Activated naive CD8-positive, alpha-beta T cell treated with anti-CD3 and anti-CD28 coated beads for 36 hours (primary cell): ENCODE measurements at places on chromosomes 2 and 18. TPM values are rescaled to one million over a fixed set of nuclear protein-coding genes. Genes with fewer than 3 reads are reported as not detected.

CXCR1 gene
- total RNA-seq = not detected

DNA sequence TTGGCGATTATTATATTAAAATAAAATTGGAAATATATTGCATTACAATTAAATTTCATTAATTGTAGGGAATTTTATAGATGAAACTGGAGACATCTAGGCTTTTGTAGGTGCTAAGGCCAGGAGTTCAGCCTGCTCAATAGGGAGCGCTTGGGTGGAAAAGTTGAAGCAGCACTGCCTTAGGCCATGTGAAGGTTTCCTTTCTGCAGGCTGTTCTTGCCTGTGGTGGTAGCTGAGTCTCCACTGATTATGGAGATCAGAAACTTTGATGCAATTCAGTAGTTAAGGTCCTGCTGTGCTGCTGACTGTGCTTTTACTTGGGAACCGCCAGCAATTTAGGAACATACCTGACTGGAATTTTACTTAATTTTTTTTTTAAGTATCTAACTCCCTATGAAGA lies 179.9 kb upstream of the BOD1L2 start:
- DNase-seq = no peak
- H3K4me3 ChIP-seq = no peak overlapping the region
- H3K36me3 ChIP-seq = peaks cover 10% of the 10 kb centered on the region
- H3K4me1 ChIP-seq = no peaks in the 10 kb centered on the region

CENPA gene
- total RNA-seq = 34.4 TPM

GAL3ST2 gene
- total RNA-seq = not detected

PSTPIP2 gene
- 21.6 TPM for total RNA-seq

GRCh38 chr18:26477828-26478466 lies 70.4 kb downstream of the KCTD1 start:
- no peaks in the 10 kb centered on the region for H3K4me1 ChIP-seq

DNER gene
- not detected for total RNA-seq

DNA sequence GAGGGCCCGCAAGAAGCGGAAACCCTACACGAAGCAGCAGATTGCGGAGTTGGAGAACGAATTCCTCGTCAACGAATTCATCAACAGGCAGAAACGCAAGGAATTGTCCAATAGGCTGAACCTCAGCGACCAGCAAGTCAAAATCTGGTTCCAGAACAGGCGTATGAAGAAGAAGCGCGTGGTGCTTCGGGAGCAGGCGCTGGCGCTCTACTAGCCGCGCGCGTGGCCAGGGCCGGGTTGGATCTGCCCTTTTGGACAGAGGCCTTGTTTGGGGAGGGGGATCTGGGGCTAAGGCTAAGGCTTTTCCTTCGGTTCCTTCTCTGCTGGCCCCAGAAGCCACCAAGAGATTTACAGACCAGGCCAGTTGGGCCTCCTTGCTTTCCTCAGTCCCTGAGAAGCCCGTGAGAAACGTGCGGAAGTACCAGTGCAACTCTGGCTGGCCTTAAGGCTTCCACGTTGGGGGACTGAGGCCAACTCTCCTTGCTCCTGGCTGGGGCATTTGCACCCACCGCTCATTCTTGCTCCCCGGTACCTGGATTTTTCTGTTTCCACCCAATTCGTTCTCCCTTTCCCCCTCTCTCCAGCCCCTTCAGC lies 1.0 kb downstream of the HOXD12 start:
- peaks cover 29% of the 10 kb centered on the region for H3K4me1 ChIP-seq
- no peak for DNase-seq
- peaks cover 98% of the 10 kb centered on the region for H3K27me3 ChIP-seq
- no peaks in the 10 kb centered on the region for H3K36me3 ChIP-seq
- H3K4me3 ChIP-seq = no peak overlapping the region

ARHGAP15 gene
- total RNA-seq = 47.0 TPM

DNA sequence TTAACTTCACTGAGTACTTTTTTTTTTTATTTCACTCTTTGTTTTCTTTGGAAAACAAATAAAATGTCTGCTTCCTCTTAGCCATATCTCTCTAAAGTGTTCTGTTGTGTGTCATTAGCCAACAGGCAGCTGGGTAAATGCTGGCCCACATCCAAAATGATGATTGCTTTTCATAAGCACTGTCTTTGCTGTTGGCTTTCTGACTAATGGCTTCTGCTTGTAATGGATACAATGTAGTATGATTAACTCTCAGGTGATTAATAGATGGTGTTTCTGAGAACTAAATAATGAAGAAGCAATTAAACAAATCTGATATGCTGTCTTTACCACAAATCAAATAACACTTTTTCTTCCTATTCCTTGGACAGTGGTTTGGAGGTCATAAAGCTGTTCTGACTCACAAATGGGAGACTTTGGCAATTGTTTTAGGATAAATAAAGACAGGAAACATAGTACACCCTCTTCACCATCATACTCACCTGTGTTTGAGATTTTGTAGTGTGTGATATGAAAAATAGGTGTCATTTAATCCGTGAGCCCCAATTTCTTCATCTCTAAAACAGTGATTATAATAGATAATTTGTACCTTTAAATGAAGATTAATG lies 888.4 kb downstream of the TSN start:
- no peak for DNase-seq
- no peak overlapping the region for H3K4me3 ChIP-seq
- no peaks in the 10 kb centered on the region for H3K4me1 ChIP-seq
- no peaks in the 10 kb centered on the region for H3K27me3 ChIP-seq

GRCh38 chr2:215002500-215002899 lies 135.9 kb downstream of the ABCA12 start:
- no peak overlapping the region for H3K27ac ChIP-seq
- no peaks in the 10 kb centered on the region for H3K36me3 ChIP-seq
- H3K4me3 ChIP-seq = no peak overlapping the region
- H3K4me1 ChIP-seq = no peaks in the 10 kb centered on the region

- no peaks in the 10 kb centered on the region for H3K27me3 ChIP-seq
- H3K4me1 ChIP-seq = peaks cover 10% of the 10 kb centered on the region
- no peak for DNase-seq
Observed at GRCh38 chr18:45978084-45978483, 11.0 kb upstream of the EPG5 start.

- no peak for DNase-seq
- H3K27ac ChIP-seq = no peak overlapping the region
- H3K4me3 ChIP-seq = peak overlapping the region; percentile 79
- no peaks in the 10 kb centered on the region for H3K36me3 ChIP-seq
- H3K27me3 ChIP-seq = peaks cover 87% of the 10 kb centered on the region
Observed at GRCh38 chr18:22170421-22171257, 1.2 kb downstream of the GATA6 start.

AGAP1 gene
- total RNA-seq = 1.4 TPM

GRCh38 chr18:33020877-33021276 lies 248.1 kb upstream of the KLHL14 start:
- H3K36me3 ChIP-seq = no peaks in the 10 kb centered on the region
- no peak for DNase-seq
- no peak overlapping the region for H3K27ac ChIP-seq
- H3K4me1 ChIP-seq = no peaks in the 10 kb centered on the region
- no peaks in the 10 kb centered on the region for H3K27me3 ChIP-seq

DNA sequence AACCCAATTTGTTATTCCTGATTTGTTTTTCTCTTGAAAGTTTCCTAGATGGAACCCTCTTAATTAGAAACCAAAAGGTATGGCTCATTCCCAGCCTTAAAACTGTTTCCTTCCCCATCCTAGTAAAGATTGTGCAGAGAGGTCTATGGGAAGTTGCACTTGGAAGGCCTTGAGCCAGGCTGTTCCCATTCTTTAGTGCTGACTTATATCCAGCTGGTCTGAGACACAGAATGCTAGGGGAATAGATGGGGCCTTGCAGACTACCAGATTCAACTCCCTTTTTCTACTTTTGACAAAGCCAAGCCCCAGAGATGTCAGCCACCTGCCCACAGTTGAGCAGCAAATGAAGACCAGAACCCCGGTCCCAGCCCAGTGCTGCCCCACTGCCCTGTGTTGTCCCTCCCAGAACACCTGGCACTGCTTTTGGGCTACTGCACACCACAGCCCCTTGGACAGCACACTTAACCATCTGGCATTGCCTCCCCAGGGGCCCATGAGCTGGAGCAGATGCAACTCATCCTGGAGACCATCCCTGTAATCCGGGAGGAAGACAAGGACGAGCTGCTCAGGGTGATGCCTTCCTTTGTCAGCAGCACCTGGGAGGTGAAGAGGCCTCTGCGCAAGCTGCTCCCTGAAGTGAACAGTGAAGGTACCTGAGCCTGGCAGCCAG lies 98.2 kb downstream of the MRO start:
- no peaks in the 10 kb centered on the region for H3K36me3 ChIP-seq
- H3K27ac ChIP-seq = no peak overlapping the region
- no peak for DNase-seq
- peaks cover 3% of the 10 kb centered on the region for H3K27me3 ChIP-seq
- no peaks in the 10 kb centered on the region for H3K4me1 ChIP-seq

ALPG gene
- not detected for total RNA-seq

UGT1A4 gene
- not detected for total RNA-seq

- no peak for DNase-seq
- H3K4me1 ChIP-seq = no peaks in the 10 kb centered on the region
- no peak overlapping the region for H3K4me3 ChIP-seq
- no peaks in the 10 kb centered on the region for H3K36me3 ChIP-seq
- H3K27me3 ChIP-seq = no peaks in the 10 kb centered on the region
Observed at GRCh38 chr2:162928356-162928755, 89.8 kb upstream of the KCNH7 start.

GRCh38 chr2:1405967-1406366 lies 7.3 kb upstream of the TPO start:
- no peak overlapping the region for H3K4me3 ChIP-seq
- H3K4me1 ChIP-seq = no peaks in the 10 kb centered on the region
- H3K27me3 ChIP-seq = no peaks in the 10 kb centered on the region
- no peak for DNase-seq
- no peaks in the 10 kb centered on the region for H3K36me3 ChIP-seq

CXCR4 gene
- 57.7 TPM for total RNA-seq

FRZB gene
- not detected for total RNA-seq

GRCh38 chr2:241035818-241036396 lies 37.5 kb downstream of the SNED1 start:
- peaks cover 8% of the 10 kb centered on the region for H3K4me1 ChIP-seq
- H3K27me3 ChIP-seq = no peaks in the 10 kb centered on the region
- H3K36me3 ChIP-seq = no peaks in the 10 kb centered on the region
- H3K4me3 ChIP-seq = peak overlapping the region; percentile 65
- H3K27ac ChIP-seq = no peak overlapping the region
- peak; percentile 39 for DNase-seq

DNA sequence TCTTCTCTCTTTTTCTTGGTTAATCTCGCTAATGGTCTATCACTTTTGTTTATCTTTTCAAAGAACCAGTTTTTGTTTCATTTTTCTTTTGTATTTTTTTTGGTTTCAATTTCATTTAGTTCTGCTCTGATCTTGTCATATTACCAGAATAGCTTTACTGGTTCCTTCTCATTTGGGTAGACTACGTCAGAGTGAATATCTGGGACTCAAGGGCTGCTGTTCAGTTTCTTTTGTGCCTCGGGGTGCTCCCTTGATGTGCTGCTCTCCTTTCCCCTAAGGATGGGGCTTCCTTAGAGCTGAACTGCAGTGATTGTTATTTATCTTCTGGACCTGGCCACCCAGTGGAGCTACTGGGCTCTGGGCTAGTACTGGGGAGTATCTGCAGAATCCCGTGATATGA lies 29.4 kb upstream of the IL1RN start:
- peaks cover 6% of the 10 kb centered on the region for H3K36me3 ChIP-seq
- peaks cover 20% of the 10 kb centered on the region for H3K4me1 ChIP-seq
- H3K27me3 ChIP-seq = no peaks in the 10 kb centered on the region
- DNase-seq = no peak
- H3K27ac ChIP-seq = peak overlapping the region; percentile 46

DNA sequence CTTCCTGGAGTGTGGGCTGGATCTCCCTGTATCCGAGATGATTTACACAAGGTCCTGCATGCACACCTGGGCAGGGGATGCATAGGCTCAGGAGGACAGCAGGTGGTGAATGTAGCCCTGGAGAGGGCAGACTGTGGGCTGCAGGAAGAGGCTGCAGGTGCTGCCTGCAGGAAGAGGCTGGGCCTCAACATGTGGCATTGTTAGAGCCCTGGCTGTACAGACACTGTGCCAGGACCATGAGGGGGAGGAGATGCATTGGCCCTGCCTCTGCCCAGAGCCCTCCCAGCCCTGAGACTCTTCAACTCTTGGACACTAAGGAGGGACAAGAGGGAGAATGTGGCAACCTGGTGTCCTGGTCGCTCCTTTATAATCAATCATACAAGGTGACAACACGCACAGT lies 392.8 kb downstream of the TNS1 start:
- H3K4me1 ChIP-seq = peaks cover 45% of the 10 kb centered on the region
- no peak overlapping the region for H3K4me3 ChIP-seq
- no peaks in the 10 kb centered on the region for H3K27me3 ChIP-seq

BOLL gene
- total RNA-seq = not detected

IFIH1 gene
- total RNA-seq = 36.8 TPM

DNA sequence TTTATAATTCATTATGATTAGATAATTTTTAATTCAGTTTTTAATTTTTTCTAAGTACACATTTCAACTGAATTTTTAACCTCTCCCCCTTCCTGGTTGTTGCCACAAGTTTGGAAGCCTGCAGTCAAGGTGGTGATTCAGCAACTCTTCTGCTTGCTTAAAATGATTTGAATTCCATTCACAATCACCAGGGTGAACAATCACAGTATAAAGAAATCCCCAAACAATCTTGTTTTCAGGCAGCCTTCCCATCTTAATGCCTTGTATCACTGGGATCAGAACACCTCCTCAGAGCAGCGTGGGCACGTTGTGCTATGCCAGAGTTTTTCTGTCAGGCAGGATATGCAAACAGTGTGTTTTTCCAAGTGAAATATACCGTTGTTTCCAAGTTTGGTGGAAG lies 46.7 kb upstream of the BARD1 start:
- no peak overlapping the region for H3K4me3 ChIP-seq
- peaks cover 7% of the 10 kb centered on the region for H3K27me3 ChIP-seq
- no peak overlapping the region for H3K27ac ChIP-seq
- no peaks in the 10 kb centered on the region for H3K4me1 ChIP-seq

DNA sequence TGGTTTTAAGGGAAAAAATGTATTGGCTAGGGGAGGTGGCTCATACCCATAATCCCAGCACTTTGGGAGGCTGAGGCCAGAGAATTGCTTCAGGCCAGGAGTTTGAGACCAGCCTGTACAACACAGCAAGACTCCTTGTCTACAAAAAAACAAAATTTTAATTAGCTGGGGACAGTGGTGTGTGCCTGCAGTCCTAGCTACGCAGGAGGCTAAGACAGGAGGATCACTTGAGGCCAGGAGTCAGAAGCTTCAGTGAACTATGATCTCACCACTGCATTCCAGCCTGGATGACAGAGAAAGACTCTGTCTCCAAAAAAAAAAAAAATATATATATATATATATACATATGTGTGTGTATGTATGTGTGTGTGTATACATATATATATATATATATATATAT lies 18.5 kb downstream of the CCDC88A start:
- no peaks in the 10 kb centered on the region for H3K36me3 ChIP-seq
- H3K4me1 ChIP-seq = peaks cover 3% of the 10 kb centered on the region
- DNase-seq = no peak
- no peak overlapping the region for H3K4me3 ChIP-seq

CD28 gene
- 84.0 TPM for total RNA-seq

DNA sequence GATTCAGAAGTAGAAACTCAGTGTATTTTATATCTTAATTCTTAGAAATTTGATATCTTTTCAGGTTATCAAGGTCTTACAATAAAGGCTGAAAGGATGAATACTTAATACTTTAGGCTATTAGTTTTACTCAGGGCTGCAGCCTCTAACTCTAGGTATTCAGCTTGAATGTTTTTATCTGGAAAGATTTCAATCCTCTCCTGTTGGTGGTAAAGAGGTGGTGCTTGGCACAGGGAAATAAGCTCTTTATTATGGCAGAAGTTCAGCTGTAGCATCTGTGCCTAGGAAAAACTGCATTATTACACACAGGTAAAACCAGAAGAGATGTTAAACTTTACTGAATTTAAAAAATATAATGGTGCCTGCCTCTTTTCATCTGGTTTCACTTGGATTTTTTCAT lies 11.1 kb downstream of the ACVR2A start:
- DNase-seq = no peak
- peaks cover 18% of the 10 kb centered on the region for H3K4me1 ChIP-seq
- no peaks in the 10 kb centered on the region for H3K36me3 ChIP-seq
- H3K27ac ChIP-seq = no peak overlapping the region
- no peak overlapping the region for H3K4me3 ChIP-seq
- no peaks in the 10 kb centered on the region for H3K27me3 ChIP-seq
